ENCODE measurements at places on chromosomes 11 and 22.
A peak's percentile ranks its signal among the peaks of the same experiment; 100 is the strongest.

DNA sequence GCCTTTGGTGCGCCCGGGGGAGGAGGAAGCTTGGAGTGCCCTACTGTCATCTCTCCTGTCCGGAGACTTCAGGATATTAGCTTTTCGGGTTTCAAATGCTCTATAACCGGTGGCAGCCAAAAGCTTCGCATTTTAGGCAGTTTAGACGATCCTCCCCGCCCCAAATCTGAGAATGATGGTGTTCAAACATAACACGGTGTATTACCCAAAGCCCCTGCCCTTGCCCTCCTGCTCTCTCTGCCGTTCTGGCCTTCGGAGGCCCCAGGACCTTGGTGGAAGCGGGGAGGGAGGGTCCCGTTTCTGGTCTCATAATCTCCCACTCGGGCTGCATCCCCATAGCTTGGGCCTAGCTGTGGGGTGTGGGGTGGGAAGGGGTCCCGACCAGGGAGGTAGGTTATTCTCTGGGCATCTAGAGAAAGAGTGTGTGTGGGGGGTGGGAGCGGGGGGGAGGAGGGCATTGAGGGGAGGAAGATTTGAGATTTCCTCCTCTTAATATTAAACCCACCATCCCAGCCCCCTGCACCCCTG, 2.3 kb downstream of the PKNOX2 start:
- no peak for DNase-seq

DNA sequence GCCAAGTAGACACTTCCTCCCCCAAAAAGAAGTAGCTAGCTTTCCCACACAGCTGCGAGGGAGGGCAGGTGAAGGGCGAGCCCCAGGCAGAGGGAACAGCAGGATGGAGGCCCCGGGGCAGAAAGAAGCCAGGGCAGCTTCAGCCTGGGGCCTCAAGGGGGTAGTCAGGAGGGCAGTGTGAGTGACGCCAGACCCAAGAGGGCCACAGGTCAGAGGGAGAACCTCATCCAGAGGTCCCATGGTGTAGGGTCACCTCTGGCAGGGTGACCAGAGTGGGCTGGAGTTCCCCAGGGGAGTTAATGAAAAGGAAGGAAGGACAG, 9.2 kb downstream of the PRR5 start:
- DNase-seq = no peak

DNA sequence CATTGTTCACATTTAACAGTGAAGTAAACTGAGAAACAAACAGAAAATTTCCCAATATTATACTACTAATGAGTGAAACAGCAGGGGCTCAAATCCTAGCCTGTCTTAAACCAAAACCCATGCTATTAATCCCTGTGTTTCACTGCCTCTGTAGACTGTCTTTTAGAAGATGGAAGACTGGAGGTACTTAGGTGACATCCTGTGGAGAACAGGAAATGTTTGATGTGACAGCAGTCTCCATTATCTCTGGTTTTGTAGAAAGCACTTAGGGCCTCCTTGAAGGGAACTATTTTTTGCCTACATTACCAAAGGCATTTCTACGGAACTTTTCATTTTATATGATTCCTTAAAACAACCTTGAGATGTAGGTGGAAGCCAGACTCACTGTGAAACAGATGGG, 288.1 kb upstream of the SORL1-AS1 start:
- no peak for DNase-seq

DNA sequence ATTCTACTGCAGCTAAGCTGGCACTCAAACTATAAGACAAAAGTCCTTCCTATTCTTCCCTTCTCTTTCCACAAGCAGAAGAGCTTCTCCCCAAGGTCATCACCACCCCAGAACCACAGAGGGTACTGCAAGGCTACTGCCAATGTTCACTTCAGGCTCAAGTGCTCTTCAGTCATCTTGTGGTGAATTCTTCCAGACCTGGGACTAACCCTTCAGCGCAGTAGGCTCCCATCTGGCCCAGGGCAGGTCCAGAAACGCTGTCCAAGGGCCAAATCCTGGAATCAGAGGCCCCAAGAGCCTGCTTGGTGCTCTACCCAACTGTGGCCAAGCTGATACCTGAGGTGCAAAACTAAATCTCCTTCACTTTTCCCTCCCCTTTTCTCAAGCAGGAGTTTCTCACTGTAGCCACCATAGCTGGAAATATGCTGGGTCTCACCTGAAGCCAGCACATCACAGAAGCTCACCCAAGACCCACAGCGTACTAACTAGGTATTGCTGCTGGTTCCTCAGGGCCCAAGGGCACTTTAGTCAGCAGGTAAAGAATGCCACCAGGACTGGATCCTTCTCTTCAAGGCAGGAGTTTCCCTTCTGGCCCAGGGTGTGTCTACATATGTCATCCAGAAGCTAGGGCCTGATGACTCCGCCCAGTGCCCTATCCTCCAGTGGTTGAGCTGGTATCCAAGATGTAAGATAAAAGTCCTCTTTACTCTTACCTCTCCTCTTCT, 27.8 kb downstream of the FCHSD2 start:
- DNase-seq = no peak

DNA sequence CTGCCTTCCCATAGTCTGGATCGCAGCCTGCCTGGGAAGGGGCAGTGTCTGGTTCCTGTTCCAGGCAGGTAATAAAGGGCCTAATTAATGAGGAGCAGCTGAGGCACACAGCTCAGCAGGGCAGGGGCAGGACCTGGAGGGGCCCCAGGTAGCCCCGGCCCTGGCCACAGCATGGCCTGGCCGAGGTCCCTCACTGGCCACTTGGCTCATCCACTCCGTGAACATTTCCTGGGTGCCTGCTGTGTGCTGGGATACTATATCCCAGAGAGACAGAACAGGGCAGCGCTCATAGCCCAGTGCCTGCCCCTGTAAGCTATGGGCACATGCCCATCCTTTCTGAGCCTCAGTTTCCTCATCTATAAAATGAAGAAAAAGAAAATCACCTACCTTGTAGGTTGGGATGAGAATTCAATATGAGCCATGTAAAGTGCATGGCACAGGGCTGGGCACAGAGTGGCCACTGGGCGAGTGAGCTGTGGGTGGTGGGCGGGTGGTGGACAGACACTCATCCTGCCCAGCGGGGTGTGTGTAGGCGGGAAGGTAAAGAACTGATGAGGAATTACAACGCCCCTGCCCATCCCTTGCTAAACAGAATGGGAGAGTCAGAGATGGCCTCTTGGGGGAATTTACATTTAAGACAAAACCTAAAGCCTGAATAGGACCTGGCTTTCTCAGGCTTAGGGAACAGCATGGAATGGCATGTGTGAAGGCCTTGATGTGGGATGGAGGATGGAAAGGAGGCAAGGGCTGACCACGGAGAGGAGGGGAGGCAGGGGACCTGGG, 9.2 kb downstream of the MYRF start:
- no peak for DNase-seq

GRCh38 chr11:119363851-119364590, 17.5 kb downstream of the USP2 start:
- DNase-seq = peak; percentile 84

- no peak for DNase-seq
These were observed 55.0 kb upstream of the GLYAT start for GRCh38 chr11:58786693-58787092.

GRCh38 chr11:68345776-68346461, 33.5 kb downstream of the LRP5 start:
- no peak for DNase-seq

DNA sequence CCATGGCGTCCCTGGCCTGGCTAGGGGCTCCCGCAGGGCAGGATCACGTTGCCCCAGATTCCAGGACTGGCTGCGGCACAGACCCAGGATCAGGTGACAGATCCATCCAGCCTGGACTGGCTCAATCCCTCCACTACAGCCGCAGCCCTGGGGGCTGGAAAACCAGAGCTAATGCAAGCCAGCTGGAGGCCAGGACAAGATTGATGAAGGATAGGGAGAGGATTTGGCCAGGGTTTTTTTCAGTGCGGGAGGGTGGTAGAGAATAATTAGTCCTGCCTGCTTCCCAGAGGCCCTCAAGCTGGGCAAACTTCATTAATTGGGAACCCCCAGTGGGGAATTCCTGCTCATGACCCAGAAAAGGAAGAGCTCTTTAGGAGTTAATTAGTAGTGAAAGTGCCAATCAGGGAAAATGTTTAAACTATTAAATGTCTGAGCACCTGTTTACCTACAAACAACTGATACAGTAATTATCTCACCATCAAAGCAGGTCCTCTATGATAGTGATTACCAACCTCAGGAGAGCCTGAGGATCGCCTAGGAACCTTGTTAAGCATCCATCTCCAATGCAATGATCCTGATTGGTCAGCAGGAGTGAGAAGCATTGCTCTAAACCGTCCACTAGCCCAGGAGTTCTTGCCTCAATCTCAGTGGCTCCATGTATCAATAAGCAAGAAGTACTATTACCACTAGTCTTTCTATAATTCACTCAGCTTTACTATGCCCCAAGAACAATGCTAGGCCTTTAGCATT, 33.0 kb upstream of the MYOD1 start:
- DNase-seq = no peak

GRCh38 chr22:31229402-31230079, 17.4 kb downstream of the LIMK2 start:
- peak; percentile 78 for DNase-seq

DNA sequence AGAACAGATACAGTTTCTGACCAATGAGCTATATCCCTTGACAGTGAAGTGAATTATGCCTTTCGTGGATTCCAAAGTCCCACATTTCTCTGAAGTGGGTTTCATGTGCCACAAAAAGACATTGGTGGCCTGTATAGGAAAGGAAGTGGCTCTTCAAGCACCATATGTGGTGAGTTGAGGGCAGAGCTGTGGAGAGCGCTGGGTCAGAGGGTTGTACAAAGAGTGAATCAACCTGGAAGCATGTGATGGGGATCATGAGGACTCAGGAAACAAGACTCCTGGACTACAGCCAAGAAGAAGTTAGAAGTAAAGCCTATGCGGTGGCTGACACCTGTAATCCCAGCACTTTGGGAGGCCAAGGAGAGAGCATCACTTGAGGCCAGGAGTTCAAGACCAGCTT, 579 bp upstream of the SLC5A4 start:
- DNase-seq = no peak

GRCh38 chr22:19703869-19704268, 10.4 kb upstream of the SEPTIN5 start:
- DNase-seq = no peak

DNA sequence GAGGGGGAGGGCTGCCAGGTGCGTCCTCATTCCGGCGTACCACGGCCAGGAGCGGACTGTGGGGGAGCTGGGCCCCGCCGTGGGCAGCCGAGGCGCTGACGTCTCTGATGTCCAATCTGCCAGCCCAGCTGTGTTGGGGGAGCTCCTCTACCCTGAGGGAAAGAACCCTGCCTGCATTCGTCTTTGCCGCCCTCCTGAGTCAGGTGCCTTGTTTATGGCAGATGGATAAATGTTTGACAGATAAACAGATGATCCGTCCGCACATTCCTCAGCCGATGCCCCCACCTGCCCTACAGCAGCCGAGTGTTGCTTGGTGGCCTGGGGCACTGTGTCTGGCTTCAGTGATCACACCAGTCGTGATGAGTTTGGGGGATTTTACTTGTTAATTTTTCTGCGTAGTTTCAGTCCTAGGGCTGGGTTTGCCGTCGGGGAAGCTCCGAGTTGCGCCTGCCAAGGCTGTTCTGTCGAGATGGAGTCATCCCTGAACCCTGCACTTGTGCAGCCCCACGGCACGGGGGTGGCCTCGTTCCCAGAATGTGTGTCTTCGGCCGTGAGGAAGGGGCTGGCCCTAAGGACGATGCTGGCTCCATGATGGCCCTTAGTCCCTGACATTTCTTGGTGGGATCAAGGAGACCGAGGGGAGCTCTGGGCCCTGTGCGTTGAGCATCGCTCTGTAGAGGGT, 1083.9 kb downstream of the BRD1 start:
- no peak for DNase-seq

DNA sequence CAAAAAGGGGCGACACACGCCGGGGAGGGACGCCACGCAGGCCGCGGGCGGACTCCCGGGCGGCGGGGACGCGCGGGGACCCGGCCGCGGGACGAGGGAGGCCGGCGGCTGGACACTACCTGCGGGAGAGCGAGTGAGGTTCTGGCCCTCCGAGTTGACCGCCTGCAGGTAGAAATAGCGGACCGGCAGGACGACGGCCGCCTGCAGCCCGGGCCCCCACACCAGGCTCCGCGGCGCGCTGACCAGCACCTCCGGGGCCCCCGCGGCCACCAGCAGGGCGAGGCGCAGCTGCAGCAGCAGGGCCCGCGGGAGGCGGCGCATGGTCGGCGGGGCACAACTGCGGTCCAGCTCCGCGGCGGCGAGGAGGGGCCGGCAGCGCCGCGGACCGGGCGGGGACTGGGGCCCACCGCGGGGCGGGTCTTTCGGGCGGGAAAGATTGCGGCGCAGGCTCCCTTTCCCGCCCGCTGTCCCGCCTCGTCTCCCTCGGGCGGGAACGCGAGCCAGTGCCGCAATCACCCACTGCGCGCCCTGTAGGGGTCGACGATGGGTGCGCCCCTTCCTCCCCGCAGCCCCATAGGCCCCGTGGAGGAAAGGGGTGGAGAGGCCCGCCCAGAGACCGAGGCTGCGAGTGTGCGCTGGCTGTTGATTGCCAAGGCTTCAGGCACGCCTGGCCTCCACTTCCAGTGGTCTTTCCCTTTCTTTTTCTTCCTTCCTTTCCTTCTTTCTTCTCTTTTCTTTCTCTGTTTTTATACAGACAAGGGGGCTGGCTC, at the start of gene POGLUT3:
Gene POGLUT3 (minus strand): TSS at position 339 of the 770 bp plus-strand sequence. CDS start 18 bp downstream, at position 321.
- DNase-seq = peak; percentile 57

- DNase-seq = peak; percentile 41
These were observed 9.3 kb downstream of the TFIP11 start for GRCh38 chr22:26502688-26503561.

DNA sequence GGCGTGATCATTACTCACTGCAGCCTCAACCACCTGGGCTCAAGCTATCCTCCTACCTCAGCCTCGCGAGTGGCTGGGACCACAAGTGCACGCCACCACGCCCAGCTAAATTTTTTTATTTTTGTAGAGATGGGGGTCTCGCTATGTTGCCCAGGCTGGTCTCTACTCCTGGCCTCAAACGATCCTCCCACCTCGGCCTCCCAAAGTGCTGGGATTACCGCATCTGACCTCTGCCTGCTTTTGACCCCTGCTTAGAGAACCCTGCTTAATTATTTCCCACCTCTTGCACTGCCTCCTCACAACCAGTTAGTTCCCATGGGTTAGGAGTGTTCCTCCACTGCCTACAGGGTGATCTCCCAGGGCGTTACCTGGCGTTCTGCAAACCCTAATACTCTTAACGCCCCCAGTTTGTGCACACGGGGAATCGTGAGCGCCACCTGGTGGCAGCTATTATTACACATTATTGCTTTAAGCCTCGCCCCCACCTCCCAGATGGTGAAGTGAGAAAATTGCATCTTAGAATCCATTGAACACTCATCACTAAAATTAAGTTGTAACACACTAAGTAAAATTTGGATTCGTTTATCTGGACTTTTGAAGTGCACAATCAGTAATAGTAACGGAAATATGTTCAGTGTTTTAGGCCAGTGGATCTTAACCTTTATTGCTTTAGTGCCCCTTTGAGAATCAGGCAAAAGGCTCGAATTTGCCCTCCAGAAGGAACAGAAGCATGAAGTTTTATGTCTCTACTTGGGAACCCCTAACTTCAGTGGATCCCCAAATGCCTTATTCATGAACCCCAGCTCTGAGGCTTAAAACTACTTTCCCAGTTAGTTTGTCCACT, 61.4 kb upstream of the ASPHD2 start:
- DNase-seq = peak; percentile 80

- DNase-seq = no peak
These were observed 18.1 kb downstream of the GAB4 start for GRCh38 chr22:16989915-16990314.

GRCh38 chr11:35237860-35238715, 99.1 kb downstream of the CD44 start:
- DNase-seq = no peak
